ENCODE measurements at places on chromosomes 1 and 21.

GRCh38 chr1:182599339-182599738 lies 4.8 kb downstream of the RGS16 start:
- no peak for DNase-seq

DNA sequence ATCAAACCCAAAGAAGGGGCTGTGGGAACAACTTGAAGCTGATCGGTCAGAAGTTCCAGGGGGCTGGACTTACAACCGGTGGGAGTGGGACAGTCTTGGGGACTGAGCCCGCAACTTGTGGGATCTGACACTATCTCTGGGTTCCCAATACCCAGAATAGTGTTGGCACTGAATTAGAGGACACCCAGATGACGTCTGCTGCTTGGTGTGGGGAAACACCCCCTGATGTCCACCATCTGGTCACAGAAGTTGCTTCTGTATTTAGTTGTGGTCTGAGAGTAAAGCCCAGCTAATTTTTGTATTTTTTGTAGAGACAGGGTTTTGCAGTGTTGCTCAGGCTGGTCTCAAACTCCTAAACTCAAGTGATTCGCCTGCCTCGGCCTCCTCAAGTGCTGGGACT lies 28.8 kb downstream of the SERBP1 start:
- no peak for DNase-seq

DNA sequence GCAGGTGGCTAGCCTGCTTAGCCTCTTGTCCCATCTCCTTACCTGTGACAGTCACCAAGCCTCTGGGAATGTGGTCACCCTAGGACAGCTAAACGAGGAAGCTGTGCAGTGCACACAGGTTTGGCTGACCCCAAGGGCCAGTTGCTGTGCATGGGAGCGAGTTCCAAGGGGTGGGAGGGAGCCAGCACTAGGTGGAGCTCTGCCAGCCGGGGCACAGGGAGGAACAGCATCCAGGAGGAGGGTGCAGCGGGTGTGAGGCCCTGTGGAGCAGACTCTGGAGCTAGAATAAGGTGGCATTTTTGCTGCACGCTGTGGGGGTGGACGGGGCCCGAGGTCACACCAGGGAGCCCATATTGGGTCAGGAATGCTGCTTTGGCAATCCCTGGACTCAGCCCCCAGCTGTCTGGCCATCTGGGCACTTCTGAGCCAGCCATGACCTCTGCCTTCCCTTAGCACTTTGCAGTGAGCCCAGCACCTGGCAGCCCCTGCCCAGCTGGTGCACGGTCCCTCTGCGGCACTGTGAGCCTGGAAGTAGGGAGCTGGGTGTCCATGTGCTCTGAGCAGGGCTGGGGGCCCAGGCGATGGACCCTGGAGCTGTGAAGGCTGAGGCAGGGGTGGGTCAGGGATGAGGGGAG lies 8.7 kb downstream of the PDXK start:
- no peak for DNase-seq

DNA sequence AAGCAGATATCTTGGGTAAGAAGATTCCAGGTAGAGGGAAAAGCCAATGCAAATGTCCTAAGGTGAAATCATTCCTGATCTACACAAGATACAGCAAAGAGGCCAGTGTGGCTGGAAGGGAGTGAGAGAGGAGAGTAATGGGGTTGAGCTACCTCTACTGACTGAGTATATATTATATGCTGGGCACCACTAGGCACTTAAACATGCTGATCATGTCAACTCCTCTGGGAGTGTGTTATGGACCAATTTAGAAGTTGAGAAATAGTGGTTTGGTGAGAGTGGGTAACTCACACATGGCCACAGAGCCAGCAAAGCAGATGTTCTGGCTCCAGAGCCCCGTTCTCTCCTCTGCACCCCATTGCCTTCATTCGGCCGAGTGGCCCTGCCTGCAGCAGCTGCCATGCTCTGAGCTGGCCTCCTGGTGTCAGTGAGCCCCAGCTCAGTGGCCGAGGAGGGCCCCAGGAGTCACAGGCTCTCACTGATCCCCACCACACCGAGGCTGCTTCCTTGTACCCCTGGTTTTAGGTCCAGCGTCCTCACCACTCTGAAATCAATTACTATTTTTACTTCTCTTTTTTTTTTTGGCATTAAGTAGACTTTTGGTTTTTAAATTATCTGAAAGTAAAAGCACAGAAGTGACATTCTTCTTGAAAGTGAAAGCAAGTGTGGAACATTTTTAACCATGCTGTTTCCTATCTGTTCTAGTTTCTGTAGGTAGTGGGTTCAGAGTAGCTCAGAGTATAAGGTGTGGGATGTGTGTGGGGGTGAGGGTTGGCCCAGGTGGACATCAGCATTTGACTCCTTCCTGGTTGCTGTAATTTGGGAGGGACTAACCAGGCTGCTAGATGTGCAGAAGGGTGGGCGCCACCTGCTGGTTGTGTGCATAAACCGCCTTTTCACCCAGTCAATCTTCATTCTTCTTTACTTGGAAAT lies 45.8 kb upstream of the CRNN start:
- DNase-seq, result peak; percentile 50

- no peak for DNase-seq
Measured at GRCh38 chr21:16059981-16060380, 330.2 kb downstream of the USP25 start.

GRCh38 chr1:21184276-21184675 lies 7.6 kb upstream of the EIF4G3 start:
- DNase-seq, result no peak

GRCh38 chr21:16177532-16177931 lies 447.8 kb downstream of the USP25 start:
- DNase-seq, result no peak
